Right ventricle myocardium inferior (tissue), 1 donor: ENCODE measurements at places on chromosomes 7 and 10.

- DNase-seq: no peak
Measured at GRCh38 chr10:14748441-14748840, 26.3 kb downstream of the FAM107B start.

DNA sequence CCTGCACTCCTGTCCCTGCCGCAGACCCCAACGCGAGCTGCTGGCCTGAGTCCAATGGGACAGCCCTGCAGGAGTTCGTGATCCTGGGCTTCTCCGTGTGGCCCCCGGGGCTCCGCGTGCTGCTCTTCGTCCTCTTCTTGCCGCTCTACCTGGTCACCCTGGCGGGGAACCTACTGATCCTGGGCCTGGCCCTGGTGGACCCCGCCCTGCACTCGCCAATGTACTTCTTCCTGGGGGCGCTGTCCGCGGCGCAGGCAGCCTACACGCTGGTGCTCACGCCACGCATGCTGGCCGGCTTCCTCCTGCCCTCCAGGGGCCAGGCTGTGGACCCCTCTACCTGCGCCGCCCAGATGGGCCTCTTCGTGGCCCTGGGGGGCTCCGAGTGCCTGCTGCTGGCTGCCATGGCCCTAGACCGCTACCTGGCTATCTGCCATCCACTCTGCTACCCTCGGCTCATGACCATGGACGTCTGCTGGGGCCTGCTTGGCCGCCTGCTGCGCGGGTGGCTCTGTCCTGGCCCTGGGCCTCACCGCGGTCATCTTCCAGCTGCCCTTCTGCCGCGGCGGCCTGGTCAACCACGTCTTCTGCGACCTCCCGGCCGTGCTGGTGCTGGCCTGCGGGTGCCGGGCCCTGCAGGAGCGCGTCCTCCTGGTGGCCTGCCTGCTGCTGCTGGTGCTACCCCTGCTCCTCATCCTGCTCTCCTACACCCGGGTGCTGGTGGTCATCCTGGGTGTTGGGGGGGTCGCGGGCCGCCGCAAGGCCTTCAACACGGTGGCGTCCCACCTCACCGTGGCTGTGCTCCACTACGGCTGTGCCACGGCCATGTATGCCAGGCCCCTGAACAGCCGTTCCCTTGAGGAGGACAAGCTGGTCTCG is 71.7 kb downstream of the RBAK start:
- no peak for DNase-seq

DNA sequence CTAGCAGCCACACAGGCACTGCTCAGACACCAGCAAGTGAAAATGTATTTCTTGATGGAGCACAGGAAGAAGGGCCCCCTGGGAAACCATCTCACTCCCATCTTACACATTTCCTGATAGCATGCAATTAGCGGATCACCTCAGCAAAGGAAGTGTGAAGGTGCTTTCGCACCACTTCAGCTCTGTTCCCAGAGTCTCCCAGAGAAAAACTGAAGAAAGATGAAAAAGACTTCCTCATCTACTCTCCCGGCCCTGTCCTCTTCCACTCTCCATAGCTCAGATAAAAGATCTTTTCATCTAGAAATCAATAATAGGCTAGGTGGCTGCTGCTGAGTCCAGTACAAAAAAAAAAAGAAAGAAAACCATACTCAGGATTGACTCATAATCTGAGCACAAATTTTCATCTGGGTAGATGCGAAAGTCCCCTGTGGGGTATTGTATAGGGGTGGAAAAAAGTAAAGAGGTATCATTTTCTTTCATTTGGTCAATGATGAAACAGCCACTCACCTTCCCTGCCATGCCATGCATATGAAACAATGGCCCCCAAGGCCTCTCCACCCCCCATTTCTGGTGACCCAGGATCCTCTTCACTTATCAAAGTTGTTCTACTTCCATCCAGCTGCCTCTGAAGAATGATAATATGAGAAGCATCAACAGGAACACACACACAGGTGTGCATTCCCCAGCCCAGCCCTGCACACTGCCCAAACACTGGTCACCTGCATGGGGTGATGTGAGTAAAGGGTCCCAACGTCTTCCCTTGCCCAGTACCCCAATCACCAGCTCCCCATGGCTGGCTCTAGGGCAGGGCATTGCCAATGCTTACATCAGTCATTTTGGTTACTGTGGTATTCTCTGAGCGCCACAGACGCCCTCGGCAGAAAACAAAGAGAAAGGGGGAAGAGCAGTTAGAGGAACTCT is 48.8 kb upstream of the DGKI start:
- DNase-seq: no peak

DNA sequence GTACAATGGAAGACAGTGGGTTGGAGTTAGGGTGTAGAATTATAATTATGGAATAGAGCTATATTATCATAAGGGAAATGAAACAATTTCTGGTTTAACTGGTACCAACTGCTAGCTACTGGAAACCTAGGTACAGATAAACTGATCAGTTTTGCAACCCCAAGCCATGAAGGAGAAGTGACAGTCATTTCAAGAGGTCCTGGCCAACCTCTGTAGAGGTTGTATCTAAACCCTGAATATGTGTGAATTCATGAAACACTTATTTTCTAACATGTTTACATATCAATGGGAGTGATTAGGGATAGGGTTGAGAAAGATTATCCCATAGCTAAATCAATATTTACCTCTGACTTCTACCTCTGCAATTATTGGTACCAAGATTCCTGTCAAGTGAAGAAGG is 29.9 kb upstream of the CC2D2B start:
- DNase-seq: no peak

GRCh38 chr7:44998153-44998871 is 1.7 kb upstream of the CCM2 start:
- no peak for DNase-seq

- no peak for DNase-seq
Measured at GRCh38 chr10:79193694-79194382, 125.1 kb downstream of the ZMIZ1 start.

DNA sequence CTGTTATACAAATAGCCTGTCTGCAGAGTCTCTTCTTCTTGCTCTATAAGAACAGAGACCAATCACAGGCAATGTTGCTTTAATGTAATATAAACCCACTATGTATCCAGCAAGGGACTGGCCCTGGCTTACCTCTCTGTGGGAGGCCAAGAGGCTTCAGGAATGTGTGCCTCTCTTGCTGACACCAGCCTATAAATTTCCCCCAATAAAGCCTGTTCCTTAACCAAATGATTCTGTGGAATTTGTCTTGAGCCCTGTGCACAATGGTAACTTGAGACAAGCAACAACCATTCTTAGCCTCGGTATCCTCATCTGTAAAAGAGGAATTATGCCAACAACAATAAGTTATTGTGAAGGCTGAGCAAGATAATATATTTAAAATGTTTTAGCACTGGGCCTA is 563.7 kb downstream of the GRM8 start:
- DNase-seq: no peak
